ENCODE measurements at places on chromosomes 13 and 19.

- DNase-seq = no peak
Observed at GRCh38 chr13:101397742-101398141, 18.6 kb downstream of the NALCN start.

GRCh38 chr13:100721885-100722512 is 47.4 kb upstream of the TMTC4 start:
- no peak for DNase-seq

GRCh38 chr13:45198924-45199323 is 1.9 kb downstream of the KCTD4 start:
- DNase-seq = no peak

DNA sequence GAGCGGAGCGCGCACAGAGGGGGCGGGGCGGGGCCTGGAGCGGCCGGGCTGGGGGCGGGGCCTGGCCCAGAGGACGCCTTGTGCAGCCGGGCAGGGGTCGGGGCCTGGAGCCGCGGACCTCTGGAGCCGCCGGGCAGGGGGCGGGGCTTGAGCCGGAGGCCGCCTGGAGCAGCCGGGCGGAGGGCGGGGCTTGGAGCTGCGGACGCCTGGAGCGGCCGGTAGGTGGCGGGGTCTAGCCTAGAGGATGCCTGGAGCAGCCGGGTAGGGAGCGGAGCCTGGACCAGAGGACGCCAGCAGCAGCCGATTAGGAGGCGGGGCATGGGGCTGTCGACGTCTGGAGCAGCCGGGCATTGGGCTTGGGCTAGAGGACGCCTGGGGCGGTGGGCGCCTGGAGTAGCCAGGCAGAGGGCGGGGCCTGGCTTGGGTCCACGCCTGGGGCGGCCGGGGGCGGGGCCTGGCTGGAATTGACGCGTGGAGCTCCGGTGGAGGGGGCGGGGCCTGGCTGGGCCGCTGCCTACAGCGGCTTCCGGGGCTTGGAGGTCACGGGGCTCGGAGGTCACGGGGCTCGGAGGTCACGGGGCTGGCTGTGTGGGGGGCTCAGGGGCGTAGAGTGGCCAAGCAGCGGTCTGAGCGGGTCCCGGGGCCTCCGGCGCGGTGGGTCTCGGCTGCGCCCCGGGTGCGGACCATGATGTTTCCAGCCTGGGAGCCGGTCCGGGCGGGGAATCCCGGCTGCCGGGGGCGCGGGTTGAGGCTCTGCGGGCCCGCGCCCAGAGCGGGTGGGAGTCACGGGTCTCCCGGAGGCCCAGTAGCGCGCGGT is at the start of gene ANKRD10:
Gene ANKRD10, minus strand, starts transcription at position 13 of the 817 bp plus-strand sequence. CDS start 135 bp downstream, outside the sequence.
- DNase-seq = peak; percentile 85

DNA sequence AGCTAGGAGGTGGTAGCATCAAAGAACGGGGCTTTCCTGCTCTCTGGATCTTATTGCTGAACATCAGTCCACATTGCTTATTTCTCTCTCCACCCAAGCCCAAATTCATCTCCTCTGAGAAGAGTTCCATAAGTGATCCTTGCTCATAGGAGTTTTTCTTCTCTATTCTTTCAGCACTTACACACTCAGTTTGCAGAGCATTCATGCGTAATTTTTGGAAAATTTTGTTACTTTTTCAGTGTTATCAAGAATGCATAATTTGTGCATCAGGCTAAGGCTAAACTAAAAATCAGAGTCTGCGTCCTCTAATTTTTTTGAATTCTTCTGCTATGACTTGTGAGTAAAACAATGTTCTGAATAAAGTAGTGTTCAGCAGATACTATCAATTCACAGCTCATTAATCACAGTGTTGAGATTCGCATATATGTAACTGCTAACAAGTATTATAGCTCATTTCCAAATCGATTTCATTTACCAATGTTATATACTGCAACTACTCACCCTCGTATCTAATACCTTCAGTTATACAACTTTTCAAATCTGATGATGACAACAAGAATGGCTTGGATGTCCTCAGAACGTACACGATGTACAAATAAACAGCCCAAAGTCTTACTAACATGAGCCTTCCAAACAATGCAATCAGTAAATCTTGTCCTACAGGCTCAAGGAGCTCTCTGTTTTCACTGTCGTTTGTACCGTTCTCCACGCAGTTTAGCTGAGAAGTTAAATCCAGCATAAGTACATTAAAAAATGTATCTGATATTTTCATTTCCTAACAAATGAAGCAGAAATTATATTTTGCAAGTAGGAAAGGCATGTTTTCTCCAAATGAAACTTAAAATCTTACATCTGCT is 36.4 kb upstream of the STARD13 start:
- no peak for DNase-seq

- no peak for DNase-seq
Observed at GRCh38 chr13:45949161-45949560, 97.6 kb upstream of the SIAH3 start.

DNA sequence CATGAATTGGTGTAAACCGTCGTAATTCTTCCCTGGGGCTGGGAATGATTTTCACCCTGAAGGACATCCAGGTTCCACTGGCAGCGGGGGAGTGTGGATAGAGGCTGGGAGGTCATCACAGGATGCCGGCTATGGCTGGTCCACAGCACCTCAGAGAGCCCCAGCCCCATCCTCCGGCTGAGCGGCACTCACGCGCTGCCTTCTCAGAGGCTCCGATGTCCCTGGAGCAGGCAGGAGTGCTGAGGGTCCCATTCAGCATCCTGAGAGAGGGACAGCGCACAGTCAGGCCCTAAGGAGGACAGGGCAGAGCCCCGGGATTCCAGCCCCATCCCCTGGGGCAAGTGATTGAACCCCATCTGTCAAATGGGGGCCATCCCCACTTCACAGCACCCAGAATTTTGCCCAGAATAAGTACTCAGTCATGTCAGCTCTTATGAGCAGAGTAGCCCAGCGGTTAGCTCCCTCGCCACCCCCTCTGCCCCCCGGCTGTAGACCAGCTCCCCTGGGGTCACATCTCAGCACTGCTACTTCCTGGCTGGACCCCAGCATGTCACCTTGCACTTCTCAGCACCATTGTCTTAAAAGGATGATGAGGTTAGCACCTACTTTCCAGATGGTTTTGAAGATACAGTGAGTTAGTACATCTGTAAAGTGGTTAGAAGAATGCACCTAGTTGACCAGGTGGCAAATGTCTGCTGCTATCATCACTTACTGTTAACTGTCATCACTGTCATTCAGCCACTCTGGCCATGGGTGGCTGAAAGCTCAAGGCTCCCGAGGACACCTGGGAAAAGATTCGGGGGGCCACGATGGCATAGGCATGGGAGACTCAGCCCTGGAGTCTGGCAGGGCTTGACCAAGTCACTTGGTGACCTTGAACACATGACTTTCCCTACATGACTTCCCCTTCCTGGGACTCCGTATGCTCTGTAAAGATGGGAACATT is 11.9 kb downstream of the GRAMD1A start:
- DNase-seq = no peak
